ENCODE measurements at places on chromosomes 4 and X. TPM values are rescaled to one million over a fixed set of nuclear protein-coding genes. Genes with fewer than 3 reads are reported as not detected.

- DNase-seq = no peak
Measured at GRCh38 chr4:113781439-113782040, 20.0 kb upstream of the CAMK2D start.

DNA sequence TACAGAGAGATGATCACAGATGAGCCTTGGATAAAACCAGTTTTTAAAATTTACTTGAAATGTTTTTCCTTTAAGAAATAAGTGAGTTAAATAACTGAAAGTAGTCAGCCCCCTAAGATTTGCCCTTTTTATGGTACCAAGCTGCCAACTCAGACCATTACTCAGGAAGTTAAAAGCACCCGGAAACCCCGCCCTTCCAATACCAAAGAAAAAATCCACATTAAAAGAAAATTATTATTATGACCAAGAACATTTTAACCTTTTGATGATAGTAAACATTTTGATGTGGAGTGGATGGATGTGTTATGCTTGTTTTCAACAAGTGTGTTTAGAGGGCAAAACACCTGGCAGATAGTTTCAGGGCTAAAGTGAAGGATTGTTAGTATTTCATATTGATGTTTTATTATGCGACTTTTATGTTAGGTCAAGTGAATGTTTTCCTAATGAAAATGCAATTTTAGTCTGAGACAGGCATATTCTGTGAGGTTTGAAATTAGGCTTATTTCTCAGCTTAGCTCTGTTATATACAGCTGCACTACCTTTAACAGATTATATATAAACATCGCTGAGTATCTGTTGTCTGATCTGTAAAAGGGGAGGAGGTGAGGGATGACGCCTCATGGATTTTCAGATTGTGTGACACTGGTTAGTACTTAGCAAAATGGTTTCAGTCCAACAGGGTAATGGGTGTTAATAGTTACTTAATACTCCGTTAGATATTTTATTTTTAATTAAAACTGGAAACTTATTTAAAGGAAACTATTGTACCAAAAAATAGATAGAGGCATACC lies 89.0 kb downstream of the KDM6A start:
- no peak for DNase-seq

DNA sequence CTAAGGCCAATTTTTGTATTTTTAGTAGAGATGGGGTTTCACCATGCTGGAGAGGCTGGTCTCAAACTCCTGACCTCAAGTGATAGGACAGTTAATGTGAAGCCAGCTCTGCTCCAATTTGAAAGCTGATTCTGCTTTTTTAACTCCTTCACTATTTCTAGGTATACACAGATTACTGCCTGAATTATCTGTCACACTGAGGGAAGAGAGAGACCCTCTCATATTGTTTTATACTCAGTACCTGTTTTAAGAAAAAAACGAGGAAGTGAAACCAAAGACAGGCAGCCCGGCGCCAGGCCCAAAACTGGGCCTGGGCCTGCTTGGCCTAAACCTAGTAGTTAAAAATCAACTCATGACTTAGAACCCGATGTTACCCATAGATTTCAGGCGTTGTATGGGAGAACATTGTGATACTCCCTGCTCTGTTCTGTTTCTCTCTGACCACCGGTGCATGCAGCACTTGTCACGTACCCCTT lies 1601.5 kb upstream of the PCDH10 start:
- no peak for DNase-seq

DNA sequence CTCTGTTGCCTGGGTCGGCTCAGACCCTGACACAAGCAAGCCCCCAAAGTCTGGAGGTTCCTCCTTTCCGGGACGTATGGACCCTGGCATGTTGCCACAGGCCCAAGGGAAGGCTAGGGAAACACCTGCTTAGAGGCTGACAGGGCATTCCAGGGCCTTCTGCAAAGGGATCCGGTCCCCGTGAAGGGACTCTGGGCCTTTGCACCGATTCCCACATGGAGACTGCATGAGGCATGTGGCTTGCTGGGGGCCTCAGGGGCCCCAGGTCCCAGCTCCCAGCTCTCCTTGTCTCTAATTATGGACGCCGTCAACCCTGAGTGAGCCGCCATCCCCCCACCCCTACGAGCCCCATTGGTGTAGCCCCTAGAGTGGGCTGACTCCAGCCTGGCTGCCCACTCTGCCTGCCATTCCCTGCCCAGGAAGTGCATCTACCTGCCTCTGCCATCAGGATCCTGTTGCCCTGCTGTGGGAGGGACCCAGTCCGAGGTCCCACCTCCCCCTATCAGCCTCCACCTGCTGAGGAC lies 4.2 kb upstream of the RGS12 start:
- DNase-seq = no peak

The PCDH7 gene
- 74.3 TPM for total RNA-seq

GRCh38 chr4:110074570-110074969 lies 123.8 kb downstream of the ELOVL6 start:
- DNase-seq = no peak

DNA sequence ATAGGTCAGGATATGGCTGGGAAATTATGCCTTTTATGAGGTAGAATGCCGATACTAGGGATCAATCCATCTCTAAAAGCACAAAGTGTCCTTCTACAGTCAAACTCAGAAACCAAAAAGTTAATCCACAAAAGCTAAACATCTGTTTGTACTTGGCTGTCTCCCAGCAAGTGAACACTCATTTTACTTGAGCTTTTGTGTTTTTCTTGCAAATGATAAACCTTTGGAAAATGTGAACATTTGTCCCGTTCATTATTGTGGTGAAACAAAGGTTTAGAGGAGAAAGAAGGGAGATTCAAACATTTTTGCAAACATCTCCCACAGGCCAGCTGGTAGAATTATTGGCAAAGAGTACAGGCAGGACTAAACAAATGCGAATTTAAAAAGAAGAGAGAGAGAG lies 300.6 kb upstream of the SPANXN1 start:
- DNase-seq = no peak

DNA sequence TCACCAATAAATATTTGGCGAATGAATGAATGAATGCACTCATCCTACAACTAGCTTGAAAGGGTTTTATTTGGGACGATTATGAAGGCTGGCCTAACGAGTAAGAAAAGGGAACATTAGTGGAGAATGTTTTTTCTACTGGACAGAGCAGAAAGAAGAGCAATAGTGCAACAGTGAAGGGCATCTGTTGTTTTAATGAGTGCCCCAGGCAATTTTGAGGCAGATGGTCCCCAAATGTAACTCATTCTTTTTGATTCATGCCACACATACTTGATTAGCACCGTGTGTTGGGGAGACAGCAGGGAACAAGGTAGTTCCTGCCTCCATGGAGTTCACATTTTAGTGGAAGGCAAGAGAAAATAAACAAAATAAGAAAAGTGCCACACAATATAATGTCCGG lies 22.7 kb upstream of the INTS6L start:
- no peak for DNase-seq

The MAGIX gene
- total RNA-seq = 6.3 TPM

The GABRG1 gene
- 0.18 TPM for total RNA-seq

DNA sequence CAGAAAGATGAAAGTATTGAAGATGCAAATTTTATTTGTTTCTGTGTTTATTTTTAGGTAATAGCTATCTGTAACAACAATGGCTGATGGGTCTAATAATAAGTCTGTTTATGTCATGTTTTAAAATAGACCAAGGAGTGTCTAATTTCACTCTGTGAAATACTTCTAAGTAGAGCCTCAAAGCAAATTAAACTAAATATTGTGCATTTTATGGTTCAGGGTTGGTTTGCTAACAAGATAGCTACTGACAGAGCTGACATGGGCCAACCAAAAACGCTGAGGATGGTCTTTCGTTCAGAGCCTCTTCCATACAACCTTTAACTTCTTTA lies 437.6 kb upstream of the CTSO start:
- no peak for DNase-seq

The NXF2B gene
- not detected for total RNA-seq

GRCh38 chr4:32025851-32026459 lies 1305.8 kb downstream of the PCDH7 start:
- no peak for DNase-seq

The NPFFR2 gene
- not detected for total RNA-seq

The MAGED4 gene
- 80.2 TPM for total RNA-seq

DNA sequence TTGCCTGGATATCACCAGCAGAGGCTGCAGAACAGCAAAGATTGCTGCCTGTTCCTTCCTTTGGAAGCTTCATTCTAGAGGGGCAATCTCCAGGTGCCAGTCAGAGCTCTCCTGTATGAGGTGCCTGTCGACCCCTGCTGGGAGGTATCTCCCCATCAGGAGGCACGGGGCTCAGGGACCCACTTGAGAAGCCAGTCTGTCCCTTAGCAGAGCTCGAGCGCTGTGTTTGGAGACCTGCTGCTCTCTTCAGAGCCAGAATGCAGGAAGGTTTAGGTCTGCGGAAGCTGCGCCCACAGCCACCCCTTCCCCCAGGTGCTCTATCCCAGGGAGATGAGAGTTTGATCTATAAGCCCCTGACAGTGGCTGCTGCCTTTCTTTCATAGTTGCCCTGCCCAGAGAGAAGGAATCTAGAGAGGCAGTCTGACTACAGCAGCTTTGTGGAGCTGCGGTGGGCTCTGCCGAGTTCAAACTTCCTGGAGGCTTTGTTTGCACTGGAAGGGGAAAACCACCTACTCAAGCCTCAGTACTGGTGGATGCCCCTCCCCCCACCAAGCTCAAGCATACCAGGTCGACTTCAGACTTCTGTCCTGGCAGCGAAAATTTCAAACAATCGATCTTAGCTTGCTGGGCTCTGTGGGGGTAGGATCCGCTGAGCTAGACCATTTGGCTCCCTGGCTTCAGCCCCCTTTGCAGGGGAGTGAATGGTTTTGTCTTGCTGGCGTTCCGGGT lies 57.9 kb downstream of the DKK2 start:
- DNase-seq = no peak

- DNase-seq = no peak
Measured at GRCh38 chrX:1093121-1093520, 119.3 kb downstream of the CRLF2 start.

- DNase-seq = no peak
Measured at GRCh38 chr4:17687237-17687857, 72.9 kb downstream of the MED28 start.

- no peak for DNase-seq
Measured at GRCh38 chr4:90799895-90800294, 672.7 kb downstream of the CCSER1 start.

DNA sequence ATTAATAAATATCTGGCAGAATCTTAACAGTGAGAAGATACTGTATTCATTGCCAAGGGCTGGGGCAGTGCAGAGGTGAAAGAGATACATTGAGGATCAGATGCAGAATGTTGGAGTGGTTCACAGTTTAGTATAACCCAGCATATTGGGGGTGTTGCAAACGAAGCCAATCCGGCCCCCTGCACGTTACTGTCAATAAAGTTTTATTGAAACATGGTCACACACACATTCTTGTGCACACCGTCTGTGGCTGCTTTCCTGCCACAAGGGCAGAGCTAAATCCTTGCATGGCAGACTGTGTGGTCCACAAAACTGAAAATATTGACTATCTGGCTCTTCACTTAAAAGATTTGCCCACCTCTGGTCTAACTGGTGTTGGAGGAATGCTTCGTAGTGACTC lies 119.7 kb downstream of the SHOX start:
- DNase-seq = no peak

DNA sequence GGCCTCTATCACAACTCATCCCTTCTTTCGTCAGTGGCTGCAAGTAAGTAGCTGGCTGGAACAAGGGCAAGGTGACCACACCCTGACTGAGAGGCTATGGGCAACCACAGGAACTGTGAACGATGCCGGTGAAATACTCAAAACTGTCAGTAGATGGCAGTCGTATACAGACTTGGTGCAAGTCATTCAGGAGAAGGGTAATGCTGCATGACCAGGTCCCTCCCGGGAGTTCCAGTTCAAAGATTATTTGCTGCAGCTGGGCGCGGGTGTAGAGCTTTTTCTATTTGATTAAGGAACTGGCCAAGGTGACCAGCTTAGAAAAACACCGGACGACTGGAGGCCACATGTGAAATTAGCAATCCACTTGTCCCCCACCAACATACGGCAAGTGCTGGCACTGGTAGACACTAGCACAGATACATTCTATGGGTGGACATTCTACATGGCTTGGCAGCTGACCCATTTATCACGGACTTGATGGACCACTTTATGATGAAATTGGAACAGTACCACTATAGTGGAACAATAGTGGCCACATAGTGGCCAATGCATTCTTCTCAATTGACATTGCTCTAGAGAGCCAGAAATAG lies 726.6 kb downstream of the TRAM1L1 start:
- no peak for DNase-seq

DNA sequence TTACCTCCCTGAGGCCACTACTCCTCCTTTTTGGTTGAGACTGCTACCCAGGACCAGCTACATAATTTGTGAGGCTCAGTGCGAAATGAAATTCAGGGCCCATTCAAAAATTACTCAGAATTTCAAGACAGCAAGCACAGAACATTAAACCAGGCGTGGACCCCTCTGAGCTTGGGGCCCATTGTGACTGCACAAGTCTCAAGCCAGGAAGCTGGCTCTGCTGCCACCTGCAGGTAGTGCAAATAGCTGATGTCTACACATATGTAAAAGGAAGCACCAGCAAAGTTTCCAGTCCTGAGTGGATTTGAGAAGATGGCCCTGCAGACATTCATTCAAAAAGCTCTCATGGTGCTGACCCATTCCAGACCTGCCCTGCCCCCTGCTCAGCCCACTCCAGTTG lies 213.4 kb upstream of the LNX1 start:
- no peak for DNase-seq

GRCh38 chr4:178165951-178166308 lies 723.7 kb upstream of the AGA start:
- no peak for DNase-seq

The TEX13C gene
- not detected for total RNA-seq

The DACH2 gene
- total RNA-seq = 15.8 TPM

The PLAC1 gene
- total RNA-seq = 10.1 TPM

- DNase-seq = no peak
Measured at GRCh38 chr4:4321951-4322688, 32.1 kb downstream of the ZBTB49 start.

- no peak for DNase-seq
Measured at GRCh38 chrX:45505214-45505613, 304.5 kb upstream of the DIPK2B start.

The ESX1 gene
- not detected for total RNA-seq

GRCh38 chr4:43853565-43854264 lies 594.9 kb downstream of the KCTD8 start:
- DNase-seq = peak; percentile 38

GRCh38 chr4:101258883-101259282 lies 88.4 kb downstream of the PPP3CA start:
- DNase-seq = no peak

The DCAF12L1 gene
- 0.11 TPM for total RNA-seq

The CENPVL1 gene
- 0.31 TPM for total RNA-seq

DNA sequence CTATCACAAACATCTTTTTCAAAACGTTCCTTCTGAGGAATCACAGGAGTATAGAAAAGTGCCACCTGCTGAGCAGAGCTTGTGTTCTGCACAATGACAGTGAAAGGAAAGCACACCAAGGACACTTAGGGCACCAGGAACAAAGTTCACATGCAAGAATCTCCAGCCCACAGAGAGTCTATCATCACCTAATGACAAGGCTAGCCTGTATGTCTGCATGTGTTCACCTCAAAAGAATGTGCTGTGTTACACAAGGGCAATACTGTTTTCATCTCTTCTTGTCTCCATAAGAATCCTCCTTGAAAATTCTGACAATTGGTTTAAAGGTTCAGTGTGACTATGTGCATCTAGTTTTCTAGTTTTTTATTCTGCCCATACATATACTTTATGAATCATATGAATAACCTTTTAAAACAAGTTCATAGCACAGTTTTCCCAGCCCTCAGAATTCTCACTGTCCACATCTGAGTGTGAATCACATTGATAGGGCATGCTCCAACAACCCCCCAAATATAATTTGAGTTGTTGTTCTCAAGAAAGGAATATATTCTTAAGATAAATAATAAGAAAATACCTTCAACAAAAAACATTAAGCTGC lies 118.0 kb downstream of the PWWP3B start:
- no peak for DNase-seq

The ALPK1 gene
- total RNA-seq = 26.3 TPM
